Activated CD4-positive, alpha-beta T cell treated with anti-CD3 and anti-CD28 coated beads, Interleukin-2, amount 10 ng/mL, durations not matched to agents 7 days and 5 days (primary cell): ENCODE measurements at places on chromosomes 16 and 17.

GRCh38 chr16:86048882-86049585 is 150.1 kb downstream of the IRF8 start:
- no peak for DNase-seq

DNA sequence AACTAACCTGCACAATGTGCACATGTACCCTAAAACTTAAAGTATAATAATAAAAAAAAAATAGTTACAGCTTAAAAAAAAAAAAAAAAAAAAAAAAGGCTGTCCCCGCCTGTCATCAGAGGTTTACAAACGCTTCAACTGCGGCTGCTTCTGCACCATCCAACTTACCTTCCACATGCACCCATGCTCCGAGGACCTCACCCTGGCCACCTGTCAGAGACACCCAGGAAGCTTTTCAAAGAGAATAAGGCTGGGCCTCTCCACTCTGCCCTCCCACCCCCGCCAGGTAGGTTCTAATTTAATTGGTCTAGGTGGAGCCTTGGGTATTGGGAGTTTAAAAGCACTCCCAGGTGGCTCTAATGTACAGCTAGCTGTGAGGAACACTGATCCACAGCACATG is 64.9 kb downstream of the COPRS start:
- DNase-seq, result no peak

DNA sequence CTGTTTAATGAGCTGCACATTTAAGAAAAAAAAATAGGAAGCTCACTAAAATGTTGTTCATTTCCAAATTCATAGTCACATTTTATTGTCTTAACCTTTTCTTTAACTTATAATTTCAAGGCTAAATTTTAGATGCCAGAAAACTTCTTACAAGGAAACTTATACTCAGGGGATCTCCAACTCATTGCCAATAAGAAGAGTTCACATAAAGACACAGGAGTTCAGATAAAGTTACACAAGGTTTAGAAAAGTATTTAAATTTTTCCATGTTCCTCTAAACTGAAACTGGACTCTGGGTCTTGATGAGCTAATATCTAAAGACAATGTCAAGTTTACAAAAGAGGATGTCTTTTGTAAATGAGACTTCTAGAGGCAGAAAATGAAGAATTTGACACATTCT is 190.7 kb upstream of the KCNJ16 start:
- DNase-seq, result no peak

DNA sequence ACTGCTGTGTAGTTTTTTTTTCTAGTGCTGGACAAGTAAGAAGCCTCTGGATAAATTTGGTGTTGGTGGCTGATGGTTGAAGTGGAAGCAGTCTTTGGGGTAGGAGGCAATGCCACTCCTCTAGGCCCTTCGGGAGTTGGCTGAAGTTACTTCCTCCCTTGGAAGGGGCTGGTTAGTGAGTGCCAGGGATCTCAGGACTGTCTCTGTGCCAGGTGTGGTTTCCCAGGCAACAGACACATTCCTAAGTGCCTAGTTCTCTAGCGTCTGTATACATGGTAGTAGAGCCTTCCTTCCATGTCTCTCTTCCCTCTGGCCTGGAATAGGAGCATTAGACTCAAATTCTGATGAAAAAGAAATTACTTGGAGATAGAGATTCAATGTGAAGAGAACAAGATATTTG is 15.3 kb downstream of the TMEM98 start:
- no peak for DNase-seq

- no peak for DNase-seq
Observed at GRCh38 chr16:60166-60565, 6.5 kb downstream of the SNRNP25 start.

GRCh38 chr17:72943826-72944689 is 148.4 kb downstream of the SLC39A11 start:
- no peak for DNase-seq

- no peak for DNase-seq
Observed at GRCh38 chr17:8421571-8421970, 14.1 kb upstream of the NDEL1 start.

DNA sequence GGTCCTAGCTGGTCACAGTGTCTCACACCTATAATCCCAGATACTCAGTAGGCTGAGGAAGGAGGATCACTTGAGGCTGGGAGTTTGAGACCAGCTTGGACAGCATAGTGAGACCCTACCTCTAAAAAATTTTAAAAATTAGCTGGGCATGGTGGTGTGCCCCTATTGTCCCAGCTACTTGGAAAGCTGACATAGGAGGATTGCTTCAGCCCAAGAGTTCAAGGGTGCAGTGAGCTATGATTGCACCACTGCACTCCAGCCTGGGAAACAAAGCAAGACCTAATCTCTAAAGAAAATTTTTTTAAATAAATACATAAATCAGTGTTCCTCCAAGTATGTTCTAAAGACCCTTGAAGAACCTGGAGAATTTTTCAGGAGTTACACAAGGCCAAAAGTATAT is 50.6 kb upstream of the GNAO1 start:
- DNase-seq, result no peak

DNA sequence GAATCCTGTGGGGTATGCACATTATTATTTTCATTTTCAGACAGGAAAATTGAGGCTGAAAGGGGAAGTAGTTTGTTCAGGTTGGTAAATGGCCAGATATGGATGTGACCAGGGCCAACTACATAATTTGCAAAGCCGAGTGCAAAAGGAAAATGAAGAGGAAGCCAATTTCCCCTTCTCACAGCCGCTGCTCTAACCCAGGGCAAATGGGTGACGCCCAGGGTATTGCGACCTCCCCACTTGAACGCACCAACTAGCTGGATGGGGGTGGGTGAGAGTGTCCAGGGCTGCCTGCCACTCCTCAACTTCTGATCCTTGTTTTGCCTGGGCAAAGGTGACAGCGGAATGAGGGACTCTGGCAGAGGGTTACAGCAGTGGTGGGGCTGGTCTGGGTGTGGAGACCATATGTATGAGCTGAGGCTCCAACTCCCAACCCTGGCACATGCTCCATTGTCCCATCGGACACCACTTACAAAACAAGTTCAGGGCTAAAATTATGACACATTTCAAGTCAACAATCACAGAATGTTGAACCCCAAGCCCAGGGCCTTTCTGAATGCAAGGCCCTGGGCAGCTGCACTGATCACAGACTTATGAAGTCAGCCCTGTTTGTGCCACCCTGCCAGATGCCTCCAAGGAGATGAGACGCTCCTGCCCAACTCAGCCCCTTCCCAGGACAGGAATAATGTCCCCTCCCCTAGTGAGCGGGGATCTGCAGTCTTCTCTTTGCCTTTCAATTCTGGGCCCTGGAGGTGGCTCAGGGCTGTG is 1.7 kb downstream of the ANKRD40CL start:
- DNase-seq, result no peak

DNA sequence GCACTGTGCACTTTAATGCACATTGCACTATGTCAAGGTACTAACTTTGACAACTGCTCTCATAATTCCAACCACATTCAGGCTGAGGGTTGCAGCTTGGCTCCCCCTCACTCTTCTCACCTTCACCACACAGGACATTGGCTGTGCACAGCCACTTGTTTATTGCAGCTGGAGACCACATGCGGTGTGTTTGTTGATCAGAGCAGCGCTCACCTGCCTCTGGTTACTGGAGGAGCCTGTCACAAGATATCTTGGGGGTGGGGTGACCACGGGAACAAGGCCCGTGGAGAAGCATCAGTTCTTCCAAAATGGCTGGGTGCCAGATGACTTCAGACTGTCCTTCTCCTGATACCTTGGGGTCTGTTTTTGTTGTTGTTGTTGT is 10.6 kb upstream of the CCL5 start:
- peak; percentile 77 for DNase-seq

DNA sequence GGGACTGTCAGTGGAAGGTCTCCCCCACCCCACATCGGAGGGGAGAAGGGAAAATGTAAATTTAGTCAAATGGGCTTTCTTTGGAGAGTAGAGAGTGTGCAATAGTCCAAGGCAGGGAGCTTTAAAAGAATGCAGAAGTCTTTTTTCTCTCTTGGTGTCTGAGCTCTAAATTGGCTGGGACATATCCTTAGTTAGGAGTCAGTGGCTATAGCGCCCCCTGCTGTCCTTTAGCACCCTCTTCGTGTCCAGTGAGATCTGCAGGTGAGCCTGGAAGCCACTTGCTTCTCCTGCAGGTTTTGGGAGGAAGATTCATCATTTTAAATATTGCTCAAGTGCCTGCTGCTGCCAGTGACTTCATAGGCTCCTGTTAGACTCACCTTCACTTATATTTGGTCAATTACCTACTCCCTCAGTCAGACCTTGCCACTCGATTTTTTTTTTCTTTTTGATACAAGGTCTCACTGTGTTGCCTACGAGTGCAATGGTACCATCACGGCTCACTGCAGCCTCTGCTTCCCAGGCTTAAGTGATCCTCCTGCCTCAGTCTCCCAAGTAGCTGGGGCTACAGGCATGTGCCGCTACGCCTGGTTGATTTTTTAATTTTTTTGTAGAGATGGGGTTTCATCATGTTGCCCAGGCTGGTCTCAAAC is 174.8 kb downstream of the PRKCB start:
- peak; percentile 88 for DNase-seq

- no peak for DNase-seq
Observed at GRCh38 chr16:16933861-16934260, 536.9 kb downstream of the XYLT1 start.

DNA sequence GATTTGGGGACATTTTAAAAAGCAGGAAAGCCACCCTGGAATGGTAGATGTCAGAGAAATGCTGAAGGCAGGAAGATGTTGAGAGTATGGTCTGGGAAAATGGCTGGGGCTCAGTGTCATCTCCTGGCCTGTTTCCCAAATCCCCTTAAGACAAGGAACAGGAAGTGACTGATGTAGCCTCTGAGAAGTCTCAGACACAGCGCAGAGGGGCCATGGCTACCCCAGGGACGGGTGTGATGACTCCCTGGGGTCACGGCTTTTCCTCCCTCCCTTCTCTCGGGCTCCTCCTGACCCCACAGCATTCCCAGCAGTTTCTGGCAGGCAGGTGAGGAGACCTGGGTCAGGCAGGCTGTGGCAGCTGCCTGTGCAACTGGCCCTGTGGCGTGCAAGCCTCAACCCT is 45.4 kb downstream of the RAP1GAP2 start:
- DNase-seq, result no peak

DNA sequence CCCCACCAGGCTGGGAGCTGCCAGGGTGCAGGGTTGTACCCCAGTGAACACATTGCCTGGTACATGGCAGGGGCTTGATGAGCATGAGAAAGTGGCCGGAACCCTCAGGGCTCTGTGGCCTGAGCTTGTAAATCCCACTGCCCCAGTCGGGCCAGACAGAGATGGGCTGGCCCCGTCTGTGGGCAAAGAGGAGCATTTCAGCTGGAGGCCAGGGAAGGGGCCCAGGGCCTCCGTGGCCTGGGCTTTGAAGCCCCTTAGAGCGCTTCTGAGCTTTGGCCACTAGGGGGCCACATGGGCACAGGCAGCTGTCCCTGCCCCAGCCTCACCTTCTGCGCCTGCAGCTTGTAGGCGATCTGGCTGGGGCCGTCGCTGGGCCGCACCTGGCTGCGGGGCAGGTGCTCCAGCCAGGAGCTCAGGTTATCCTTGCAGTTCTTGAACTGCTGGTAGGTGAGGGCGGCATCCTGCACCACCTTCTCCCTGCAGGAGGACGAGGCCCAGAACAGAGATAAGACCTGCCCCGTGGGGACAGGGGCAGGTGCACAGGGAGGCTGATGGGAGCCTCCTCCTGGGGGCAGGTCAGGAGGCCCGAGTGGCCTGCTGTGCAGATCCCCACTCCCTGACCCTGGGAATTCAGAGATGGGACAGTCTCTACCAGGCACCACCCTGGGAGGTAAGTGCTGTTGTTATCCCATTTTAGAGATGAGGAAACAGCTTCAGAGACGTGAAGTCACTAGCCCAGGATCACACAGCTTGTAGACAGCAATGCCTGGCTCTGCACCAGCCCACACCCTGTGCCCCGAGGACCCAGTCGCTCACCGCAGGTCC is 12.8 kb downstream of the EVPL start:
- peak; percentile 84 for DNase-seq

DNA sequence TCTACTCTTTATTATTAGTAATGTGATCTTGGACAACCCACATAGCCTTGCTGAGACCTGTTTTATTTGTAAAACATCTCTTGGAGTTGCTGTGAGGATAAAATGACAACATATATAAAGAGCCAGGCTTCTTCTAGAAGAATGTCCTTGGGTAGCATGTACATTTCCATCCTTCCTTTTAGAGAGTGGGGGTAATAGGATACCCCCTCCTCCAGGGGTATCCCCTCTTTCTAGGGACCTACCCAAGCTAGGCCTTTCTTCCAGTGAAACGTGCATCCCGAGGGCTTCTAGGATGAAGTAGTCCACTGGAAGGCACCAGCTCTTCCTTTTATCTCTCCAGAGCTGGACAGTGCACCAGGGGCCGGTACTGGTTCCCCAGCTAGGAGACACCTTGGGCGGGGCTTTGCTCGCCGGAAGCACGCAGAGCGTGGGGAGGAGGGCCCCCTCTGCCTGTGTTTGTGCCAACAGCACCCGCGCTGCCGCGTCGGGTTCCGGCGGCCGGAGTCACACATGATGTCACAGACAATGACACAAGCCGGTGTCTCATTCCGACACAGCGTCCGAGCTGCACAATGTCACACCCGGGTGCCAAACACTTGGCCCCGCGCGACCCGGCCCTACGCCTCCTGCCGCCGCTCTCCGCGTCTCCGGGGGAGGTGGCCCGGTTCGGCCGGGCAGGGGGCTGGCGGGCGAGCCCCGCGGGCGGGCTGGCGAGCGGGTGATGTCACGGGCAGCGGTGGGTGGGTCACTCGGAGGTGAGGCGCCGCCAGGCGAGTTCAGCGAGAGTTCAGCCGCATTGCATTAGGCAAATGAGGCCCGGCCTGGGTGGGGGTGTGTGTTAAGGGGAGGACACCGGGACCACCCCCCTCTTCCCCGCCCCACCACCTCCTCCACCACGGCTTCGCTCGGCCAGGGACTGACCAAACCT is 23.4 kb downstream of the GJD3 start:
- DNase-seq, result peak; percentile 89

- DNase-seq, result no peak
Observed at GRCh38 chr17:81940538-81941483, 3.7 kb upstream of the PYCR1 start.

GRCh38 chr16:68548947-68549346 is 9.9 kb downstream of the ZFP90 start:
- DNase-seq, result peak; percentile 52

DNA sequence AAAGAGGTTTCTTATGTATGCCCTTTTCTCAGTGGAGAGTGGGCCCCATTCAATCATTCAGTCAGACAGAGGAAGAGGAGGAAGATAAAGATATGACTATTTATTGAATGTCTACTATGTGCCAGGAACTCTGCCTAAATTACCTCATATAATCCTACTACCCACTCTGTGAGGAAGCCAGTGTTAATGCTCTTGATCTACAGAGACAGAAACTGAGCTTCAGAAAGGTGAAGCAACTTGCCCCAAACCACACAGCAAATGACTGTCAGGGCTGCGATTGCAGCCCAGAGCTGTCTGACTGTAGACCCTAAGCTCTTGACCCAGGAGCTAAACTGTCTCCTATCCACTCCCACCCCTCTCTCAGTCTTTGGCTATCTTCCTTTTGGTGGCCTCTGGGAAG is 8.4 kb downstream of the SRCIN1 start:
- no peak for DNase-seq

GRCh38 chr17:42409523-42410318 is 13.3 kb downstream of the CAVIN1 start:
- DNase-seq, result no peak

GRCh38 chr16:47045023-47045422 is 71.5 kb upstream of the DNAJA2 start:
- DNase-seq, result no peak
